ENCODE measurements at places on chromosomes 3 and 15. TPM values are rescaled to one million over a fixed set of nuclear protein-coding genes. Genes with fewer than 3 reads are reported as not detected.

C2CD4A gene
- not detected for total RNA-seq

NPAP1 gene
- total RNA-seq = not detected

CFAP91 gene
- total RNA-seq = not detected

KNG1 gene
- not detected for total RNA-seq

XIRP1 gene
- total RNA-seq = not detected
